HepG2 (cell line): ENCODE measurements at places on chromosomes 3 and 15. TPM values are rescaled to one million over a fixed set of nuclear protein-coding genes. Genes with fewer than 3 reads are reported as not detected.
A peak's percentile ranks its signal among the peaks of the same experiment; 100 is the strongest.

The NR2E3 gene
- total RNA-seq = not detected in 2 replicates

The SLC22A14 gene
- total RNA-seq = not detected in 2 replicates

The ERICH6 gene
- not detected in 2 replicates for total RNA-seq

The GREM1 gene
- total RNA-seq = 0.02 and 0.11 TPM in 2 replicates

DNA sequence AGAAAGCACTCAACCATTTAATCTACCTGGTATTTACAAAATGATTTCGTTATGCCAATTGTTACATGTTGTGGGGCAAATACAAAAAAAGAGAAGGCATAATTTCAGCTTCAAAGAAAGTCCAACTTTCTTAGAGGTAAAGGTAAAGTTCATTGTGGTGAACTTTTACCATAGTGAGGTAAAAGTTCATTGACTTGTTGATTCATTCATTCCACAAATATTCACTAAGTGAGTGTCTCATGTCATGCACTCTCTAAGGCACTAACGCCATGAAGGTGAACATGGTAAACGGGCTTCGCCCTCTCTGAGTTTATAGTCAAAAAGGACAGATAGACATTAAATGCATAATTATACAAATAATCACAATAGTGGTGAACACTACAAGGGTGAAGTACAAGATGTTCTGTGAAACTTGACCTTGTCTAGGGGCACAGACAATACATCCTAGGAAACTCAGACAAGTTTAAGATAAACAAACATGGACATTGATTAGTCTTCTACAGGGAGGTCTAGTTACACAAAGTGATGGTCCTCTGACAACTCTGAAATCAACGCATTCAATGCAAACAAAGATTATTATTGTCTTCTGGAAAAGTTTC, 378.6 kb downstream of the MAGI1 start:
- H3K27ac ChIP-seq = no peak overlapping the region
- no peaks in the 10 kb centered on the region for H3K27me3 ChIP-seq
- H3K36me3 ChIP-seq = no peaks in the 10 kb centered on the region
- DNase-seq = peak; percentile 16
